CD8-positive, alpha-beta memory T cell (primary cell): ENCODE measurements at places on chromosomes 12 and 14.
A peak's percentile ranks its signal among the peaks of the same experiment; 100 is the strongest.

DNA sequence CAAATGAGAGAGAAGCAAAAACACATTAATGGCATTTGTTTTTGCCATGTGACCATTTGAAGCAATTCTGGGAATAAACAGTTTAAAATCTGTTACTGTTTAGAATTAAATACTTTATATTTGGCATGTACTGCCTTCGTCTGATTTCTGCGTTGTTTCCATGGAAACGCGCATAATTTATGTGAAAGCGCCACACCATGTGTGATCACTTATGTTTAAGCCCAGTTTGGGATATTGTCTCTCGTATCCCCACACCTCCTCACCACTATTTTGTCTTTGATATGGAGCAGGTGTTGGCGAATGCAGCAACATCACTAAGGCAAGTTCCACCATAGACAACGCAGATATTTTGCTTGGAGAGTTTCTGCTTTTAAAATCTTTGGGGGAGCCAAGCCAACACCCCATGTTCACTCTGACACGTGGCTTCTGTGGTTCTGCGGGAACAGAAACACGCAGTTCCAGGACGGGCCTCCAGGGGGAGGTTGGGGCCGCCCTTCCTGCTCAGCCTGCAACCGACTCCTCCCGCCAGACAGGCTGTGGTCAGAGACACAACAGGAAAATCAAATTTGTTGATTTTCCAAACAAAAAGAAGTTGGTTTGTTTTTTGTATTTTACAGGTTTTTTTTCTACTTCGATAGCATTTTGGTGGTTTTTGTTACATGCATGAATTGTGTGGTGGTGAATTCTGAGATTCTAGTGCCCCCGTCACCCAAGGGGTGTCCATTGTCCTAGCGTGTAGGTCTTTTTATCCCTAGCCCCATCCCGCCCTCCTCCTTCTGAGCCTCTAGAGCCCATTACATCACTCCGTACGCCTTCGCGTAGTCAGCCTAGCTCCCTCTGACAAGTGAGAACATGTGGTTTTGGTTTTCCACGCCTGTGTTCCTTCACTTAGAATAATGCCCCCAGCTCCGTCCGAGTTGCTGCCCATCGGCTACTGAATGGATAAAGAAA, 101.9 kb upstream of the SFSWAP start:
- DNase-seq: peak; percentile 70

DNA sequence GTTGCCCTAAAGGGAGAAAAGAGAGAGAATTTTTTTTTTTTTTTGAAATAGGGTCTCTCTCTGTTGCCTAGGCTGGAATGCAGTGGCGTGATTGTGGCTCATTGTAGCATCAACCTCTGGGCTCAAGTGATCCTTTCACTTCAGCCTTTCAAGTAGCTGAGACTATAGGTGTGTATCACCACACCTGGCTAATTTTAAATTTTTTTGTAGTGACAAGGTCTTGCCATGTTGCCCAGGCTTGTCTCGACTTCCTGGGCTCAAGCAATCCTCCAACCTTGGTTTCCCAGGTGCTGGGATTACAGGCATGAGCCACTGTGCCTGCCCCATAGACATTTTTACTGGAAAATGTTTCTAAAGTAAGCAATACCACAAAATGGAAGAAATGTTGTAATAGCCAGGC, 36.8 kb downstream of the YARS2 start:
- DNase-seq: no peak

- no peak for DNase-seq
Observed at GRCh38 chr12:47238669-47239114, 158.9 kb upstream of the AMIGO2 start.

DNA sequence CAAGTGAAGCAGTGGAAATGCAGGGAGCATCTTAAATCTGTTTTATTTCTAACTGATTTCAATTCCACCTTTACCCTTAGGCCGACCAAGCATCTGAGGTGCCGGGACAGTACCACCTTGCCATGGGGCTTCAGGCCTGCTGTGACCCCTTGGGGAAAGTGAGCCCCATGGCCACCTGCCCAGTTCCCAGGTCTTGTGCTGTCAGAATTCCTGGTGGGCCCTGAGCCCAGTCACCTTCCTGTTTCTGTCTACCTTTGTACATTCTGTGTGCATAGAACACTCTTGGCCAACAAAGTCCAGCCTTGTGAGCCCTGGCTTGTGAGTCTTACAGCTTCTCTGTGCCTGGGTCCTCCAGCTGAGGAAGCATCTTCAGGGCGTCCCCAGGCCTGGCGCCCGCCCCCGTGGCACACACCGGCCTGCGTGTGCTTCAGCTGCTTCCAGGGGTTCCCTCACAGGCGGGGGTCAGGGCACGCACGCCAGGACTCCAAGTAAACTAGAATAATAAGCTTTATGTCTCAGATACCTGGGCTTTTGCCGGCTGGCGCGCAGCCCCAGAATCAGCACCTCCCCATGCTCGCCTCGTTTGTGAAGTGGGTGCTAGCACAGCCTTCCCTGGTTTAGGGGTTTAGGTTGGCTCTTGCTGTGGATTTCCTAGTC, 10.3 kb downstream of the ZFYVE21 start:
- no peak for DNase-seq
